ENCODE measurements at places on chromosomes 2 and 18. TPM values are rescaled to one million over a fixed set of nuclear protein-coding genes. Genes with fewer than 3 reads are reported as not detected.

DNA sequence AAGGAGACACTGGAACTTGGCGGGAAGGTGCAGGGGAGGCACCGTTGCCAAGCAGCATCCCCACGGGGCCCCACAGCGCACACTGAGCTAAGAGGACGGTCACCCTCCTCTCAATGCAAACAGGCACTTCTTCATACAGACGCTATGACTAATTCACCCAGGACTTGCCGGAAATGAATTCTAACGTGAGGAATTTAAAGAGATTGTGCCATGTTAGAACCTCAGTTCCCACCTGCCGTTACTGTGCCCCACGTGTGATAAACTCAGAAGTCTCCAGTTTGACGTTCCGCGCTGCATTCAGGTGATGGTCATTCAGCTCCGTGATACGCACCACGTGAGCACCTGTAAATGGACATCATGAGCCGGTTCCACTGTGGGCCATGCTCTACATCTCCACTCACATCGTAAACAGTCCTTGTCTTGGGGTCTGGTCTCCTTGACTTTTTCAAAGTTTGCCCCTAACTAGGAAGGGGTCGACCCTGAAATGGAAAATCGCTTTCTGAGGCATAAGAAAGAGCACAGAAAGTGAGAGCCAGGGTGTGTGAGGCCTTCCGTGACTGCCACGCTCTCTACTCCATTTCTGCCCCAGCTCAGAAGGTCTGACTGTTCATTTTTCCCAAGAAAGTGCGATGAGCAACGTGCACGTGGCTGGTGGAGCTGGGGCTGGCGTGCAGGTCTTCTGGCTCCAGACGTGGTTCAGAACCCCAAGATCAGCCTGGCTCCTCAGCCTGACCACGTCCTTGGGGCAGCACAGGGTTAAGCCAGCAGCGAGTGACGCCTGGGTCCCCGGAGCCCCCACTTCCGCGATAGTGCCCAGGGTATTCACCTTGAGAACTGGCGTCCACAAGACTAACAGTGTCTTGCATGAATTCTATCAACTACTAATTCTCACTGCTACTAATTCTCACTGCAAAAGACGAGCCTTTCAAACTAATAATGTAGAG lies 35.1 kb downstream of the TMEM18 start:
- H3K4me1 ChIP-seq: no peaks in the 10 kb centered on the region
- H3K27ac ChIP-seq: no peak overlapping the region
- H3K36me3 ChIP-seq: no peaks in the 10 kb centered on the region
- no peak overlapping the region for H3K4me3 ChIP-seq

DNA sequence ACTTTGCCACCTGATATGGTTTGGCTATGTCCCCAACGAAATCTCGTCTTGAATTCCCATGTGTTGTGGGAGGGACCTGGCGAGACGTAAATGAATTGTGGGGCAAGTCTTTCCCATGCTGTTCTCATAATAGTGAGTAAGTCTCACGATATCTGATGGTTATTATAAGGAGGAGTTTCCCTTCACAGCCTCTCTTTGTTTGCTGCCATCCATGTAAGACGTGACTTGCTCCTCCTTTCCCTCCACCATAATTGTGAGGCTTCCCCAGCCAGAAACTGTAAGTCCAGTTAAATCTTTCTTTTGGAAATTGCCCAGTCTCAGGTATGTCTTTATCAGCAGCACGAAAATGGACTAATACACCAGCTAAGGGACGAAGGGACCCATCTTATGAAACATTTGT lies 1303.3 kb downstream of the SUCLG1 start:
- DNase-seq: no peak
- H3K27ac ChIP-seq: no peak overlapping the region
- H3K27me3 ChIP-seq: no peaks in the 10 kb centered on the region

GRCh38 chr2:86000938-86001312 lies 104.8 kb downstream of the POLR1A start:
- no peaks in the 10 kb centered on the region for H3K36me3 ChIP-seq
- DNase-seq: no peak
- H3K27ac ChIP-seq: no peak overlapping the region
- no peak overlapping the region for H3K4me3 ChIP-seq

- no peak for DNase-seq
- H3K27ac ChIP-seq: no peak overlapping the region
- peaks cover 17% of the 10 kb centered on the region for H3K4me1 ChIP-seq
- H3K4me3 ChIP-seq: no peak overlapping the region
- peaks cover 2% of the 10 kb centered on the region for H3K27me3 ChIP-seq
Measured at GRCh38 chr2:19519045-19519444, 160.6 kb upstream of the OSR1 start.

- no peak for DNase-seq
- H3K36me3 ChIP-seq: no peaks in the 10 kb centered on the region
- H3K27me3 ChIP-seq: peaks cover 6% of the 10 kb centered on the region
- no peak within 1 kb of the TSS for H3K27ac ChIP-seq
- peaks cover 12% of the 10 kb centered on the region for H3K4me1 ChIP-seq
- no peak within 1 kb of the TSS for H3K4me3 ChIP-seq
Measured at GRCh38 chr2:26692279-26692896, at the start of gene KCNK3. Gene KCNK3 (plus strand): TSS chr2:26692722. CDS start chr2:26692876, 154 bp downstream.

- no peaks in the 10 kb centered on the region for H3K4me1 ChIP-seq
- DNase-seq: no peak
- H3K27ac ChIP-seq: no peak overlapping the region
- no peak overlapping the region for H3K4me3 ChIP-seq
Measured at GRCh38 chr2:6495466-6495865, 370.2 kb downstream of the CMPK2 start.

DNA sequence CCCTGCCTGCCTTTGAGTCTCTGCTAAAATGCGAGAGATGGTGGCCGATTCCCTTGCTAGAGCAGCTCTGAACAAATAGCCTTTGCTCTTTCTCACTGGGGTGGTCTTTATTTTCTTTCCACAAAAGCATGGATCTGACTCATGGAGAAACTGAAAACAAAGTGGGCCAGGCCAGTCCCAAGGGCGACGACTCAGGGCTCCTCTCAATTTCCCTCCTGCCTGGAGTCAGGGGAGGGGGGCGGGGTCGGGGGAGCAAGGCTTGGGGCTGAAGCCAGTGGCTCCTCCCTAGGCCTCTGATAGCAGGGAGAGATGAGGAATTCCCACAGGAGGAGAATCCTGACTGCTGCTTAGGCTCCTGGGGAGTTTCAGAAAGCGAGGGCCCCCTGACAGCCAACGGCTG lies 17.1 kb upstream of the IL1R2 start:
- no peak for DNase-seq
- H3K27ac ChIP-seq: no peak overlapping the region
- no peaks in the 10 kb centered on the region for H3K36me3 ChIP-seq
- no peak overlapping the region for H3K4me3 ChIP-seq
- H3K27me3 ChIP-seq: peaks cover 3% of the 10 kb centered on the region

DNA sequence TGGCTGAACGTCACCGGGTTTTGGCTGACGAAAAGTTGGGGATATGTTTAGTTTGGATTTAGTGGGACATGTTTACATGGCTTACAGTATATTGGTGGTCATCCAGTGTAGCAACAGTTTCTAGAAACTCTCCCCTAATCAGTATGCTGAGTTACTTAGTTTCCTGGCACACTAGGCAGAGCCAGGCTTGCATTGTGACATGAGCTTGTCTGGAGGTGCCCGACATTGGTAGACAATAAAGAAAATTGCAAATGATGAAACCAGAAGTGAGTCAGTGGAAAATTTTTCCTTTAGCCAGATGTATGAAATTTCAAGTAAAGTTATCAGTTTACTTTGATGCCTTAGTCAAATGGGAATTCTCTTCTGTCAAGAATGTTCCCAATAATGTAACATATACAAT lies 276.1 kb downstream of the RDH14 start:
- DNase-seq: no peak
- H3K36me3 ChIP-seq: no peaks in the 10 kb centered on the region
- no peak overlapping the region for H3K4me3 ChIP-seq
- H3K4me1 ChIP-seq: no peaks in the 10 kb centered on the region
- H3K27ac ChIP-seq: no peak overlapping the region

Gene L3MBTL4
- 13.3 TPM for total RNA-seq

Gene ITM2C
- total RNA-seq: 40.7 TPM

Gene RTP5
- not detected for total RNA-seq

DNA sequence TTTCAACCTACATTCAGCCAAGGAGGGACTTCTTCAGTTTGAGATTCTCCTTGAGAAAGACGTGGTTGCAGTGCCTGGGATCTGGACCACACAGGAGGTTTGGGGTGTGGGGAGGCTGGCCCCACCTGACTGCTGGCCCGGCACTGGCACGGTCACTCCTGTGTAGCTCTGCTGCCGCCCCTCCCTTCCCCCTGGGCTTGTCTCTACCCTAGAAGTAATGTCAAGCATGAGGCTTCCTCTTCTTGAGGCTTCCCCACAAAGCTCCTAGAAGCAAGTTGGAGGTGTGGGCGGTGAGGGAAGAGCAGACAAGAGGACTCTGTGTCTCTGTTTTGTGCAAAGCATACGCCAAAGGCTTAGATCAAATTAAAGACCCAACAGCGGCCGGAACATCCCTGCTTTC lies 8.7 kb downstream of the KLHL29 start:
- H3K4me3 ChIP-seq: no peak overlapping the region
- no peak for DNase-seq
- H3K4me1 ChIP-seq: no peaks in the 10 kb centered on the region
- peaks cover 31% of the 10 kb centered on the region for H3K27me3 ChIP-seq

Gene MAPK4
- not detected for total RNA-seq

GRCh38 chr2:28895189-28895893 lies 874 bp downstream of the WDR43 start:
- peaks cover 43% of the 10 kb centered on the region for H3K4me1 ChIP-seq
- no peaks in the 10 kb centered on the region for H3K36me3 ChIP-seq
- DNase-seq: peak; percentile 54

GRCh38 chr2:187438455-187438854 lies 9.6 kb downstream of the CALCRL start:
- no peak overlapping the region for H3K27ac ChIP-seq
- no peaks in the 10 kb centered on the region for H3K27me3 ChIP-seq
- H3K4me1 ChIP-seq: no peaks in the 10 kb centered on the region
- no peaks in the 10 kb centered on the region for H3K36me3 ChIP-seq

Gene MDH1B
- total RNA-seq: 0.86 TPM

DNA sequence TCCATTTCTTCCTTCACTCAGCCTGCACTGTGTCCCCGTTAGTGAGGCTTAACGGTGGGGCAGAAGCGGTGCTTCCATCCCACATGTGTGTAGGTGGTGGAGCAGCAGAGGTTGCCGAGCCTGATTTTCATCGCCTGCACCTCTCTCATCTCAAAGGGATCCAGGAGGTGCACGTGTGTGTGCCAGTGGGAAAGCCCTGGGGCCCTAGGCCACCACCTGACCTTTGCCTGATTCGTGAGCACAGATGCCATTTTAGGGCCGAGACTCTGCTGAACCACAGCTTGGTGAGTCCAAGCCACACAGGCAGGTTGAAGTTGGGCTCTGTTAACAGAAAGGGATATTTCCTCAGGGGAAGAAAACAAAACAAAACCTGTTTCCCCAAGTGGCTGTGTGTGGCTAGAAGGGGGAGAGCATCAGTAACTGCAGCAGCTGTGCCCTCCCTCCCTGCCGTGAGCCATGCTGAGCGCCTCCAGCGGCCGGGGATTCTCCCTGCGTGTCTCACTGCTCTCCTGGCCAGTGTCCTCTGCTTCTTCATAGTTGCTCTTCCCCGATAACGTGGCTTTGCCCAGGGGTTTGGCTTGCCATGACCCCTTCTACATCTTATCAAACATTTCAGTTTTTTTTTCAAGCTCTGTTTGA lies 81.5 kb downstream of the MAPRE2 start:
- no peak overlapping the region for H3K4me3 ChIP-seq
- no peak overlapping the region for H3K27ac ChIP-seq
- peaks cover 13% of the 10 kb centered on the region for H3K36me3 ChIP-seq
- no peaks in the 10 kb centered on the region for H3K27me3 ChIP-seq
- no peaks in the 10 kb centered on the region for H3K4me1 ChIP-seq
- DNase-seq: no peak

- H3K27ac ChIP-seq: no peak overlapping the region
- no peaks in the 10 kb centered on the region for H3K27me3 ChIP-seq
- no peak overlapping the region for H3K4me3 ChIP-seq
- H3K36me3 ChIP-seq: no peaks in the 10 kb centered on the region
- DNase-seq: peak; percentile 40
- H3K4me1 ChIP-seq: no peaks in the 10 kb centered on the region
Measured at GRCh38 chr2:138922973-138923563, 142.9 kb upstream of the NXPH2 start.

Gene KIF1A
- total RNA-seq: not detected

Gene ECEL1
- not detected for total RNA-seq

- no peak overlapping the region for H3K4me3 ChIP-seq
- H3K4me1 ChIP-seq: peaks cover 18% of the 10 kb centered on the region
- DNase-seq: no peak
- no peaks in the 10 kb centered on the region for H3K36me3 ChIP-seq
Measured at GRCh38 chr18:22163416-22164161, 5.8 kb upstream of the GATA6 start.

DNA sequence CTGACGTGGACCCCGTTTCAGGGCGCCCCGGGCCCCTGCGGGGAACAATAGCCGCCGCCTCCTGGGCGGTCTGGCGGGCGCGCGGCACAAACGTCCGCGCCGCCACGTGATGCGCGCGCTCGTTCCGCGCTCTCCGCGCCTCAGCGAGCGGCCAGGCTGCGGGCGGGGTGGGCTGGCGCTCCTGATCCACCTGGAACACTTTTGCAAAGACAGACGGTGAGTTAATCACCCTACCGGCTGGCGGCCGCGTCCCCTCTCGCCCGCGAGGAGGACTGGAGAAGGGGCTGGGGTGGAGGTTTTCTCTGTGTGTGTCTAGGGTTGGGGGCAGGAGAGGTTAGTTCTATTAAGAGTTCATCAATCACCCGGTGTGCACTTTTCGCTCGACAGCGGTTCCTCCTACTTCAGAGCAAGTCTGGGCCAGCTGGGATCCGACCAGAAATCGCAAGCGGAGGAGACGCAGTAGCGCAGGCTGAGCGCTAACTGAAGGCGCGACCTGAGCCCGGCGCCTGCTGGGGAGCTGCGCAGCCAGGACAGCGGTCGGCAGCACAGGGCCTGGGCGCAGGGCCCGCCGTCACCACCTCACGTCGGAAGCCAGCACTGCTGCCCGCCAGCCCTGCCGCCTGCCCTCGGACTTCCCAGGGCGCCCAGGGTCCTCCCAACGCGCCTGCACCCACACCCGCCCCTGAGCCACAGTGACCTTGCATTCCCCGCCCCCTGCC lies 10.3 kb upstream of the HOXD1 start:
- no peak overlapping the region for H3K4me3 ChIP-seq
- peaks cover 46% of the 10 kb centered on the region for H3K36me3 ChIP-seq
- no peak for DNase-seq
- H3K27me3 ChIP-seq: no peaks in the 10 kb centered on the region
- H3K27ac ChIP-seq: no peak overlapping the region

Gene SGO2
- total RNA-seq: 16.2 TPM

Gene MC2R
- total RNA-seq: not detected

DNA sequence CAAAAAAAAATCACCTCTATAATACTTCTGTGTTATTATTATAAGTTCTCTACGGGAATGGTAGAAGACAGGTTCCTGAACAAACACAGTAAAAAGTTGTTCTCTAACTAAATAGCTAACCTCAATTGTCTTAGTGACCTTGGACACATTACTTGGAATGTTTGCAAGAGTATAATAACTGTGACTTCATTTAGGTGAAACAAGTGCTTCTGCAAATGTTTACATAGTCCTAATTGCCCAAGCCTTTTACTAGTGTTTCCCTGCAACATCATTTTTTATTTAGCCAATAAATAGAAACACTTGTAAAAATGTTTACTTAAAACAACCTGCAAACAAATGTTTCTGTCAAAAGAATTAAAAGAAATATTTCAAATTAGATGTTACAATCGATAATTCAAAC lies 9.9 kb downstream of the PLEKHM3 start:
- H3K4me1 ChIP-seq: peaks cover 31% of the 10 kb centered on the region
- no peak overlapping the region for H3K27ac ChIP-seq
- no peaks in the 10 kb centered on the region for H3K27me3 ChIP-seq
- peak; percentile 84 for DNase-seq

GRCh38 chr2:19900931-19901441 lies 797 bp downstream of the TTC32 start:
- peaks cover 34% of the 10 kb centered on the region for H3K4me1 ChIP-seq
- DNase-seq: peak; percentile 24
- no peaks in the 10 kb centered on the region for H3K27me3 ChIP-seq
- peak overlapping the region; percentile 89 for H3K4me3 ChIP-seq

Data from HepG2 (cell line).